GM18507 (cell line): ENCODE measurements at places on chromosomes 3 and 15.

DNA sequence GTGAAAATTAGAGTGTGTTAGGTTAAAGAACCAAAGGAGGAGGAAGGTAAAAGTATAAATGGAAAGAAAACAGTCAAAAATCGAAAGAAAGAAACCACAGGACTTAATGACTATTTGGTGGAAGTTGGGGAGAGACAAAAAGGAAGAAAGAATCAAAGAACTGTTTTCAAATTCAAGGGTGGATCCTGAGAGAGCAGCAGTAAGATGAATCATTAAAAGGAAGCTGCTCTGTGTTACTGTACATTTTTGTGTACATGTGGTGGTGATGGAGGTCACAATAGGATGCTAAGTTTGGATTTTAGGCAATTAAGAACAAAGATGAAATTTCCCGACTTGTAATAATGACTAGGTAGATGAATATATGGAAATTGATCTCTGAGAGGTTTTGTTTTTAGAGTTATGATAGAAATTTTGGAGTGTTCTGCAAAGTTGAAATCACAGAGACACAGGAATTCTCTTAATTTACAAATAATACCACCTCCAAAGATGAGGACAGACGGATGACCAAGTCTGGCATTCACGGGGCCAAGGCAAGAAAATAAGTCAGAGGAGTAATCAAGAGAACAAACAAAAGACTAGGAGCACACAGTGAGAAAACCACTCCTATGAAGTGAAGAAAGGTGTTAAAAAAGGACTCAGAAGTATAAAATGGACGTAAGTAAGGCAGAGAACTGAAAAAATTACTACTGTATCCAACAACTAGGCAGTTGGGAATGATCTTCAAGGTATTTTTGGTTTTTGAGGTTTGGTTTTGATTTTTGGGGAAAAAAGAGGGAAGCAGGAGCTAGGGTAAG is 7.1 kb downstream of the DHX36 start:
- DNase-seq, result no peak

- DNase-seq, result no peak
These were observed 173.6 kb downstream of the KLHL25 start for GRCh38 chr15:85621094-85621493.

DNA sequence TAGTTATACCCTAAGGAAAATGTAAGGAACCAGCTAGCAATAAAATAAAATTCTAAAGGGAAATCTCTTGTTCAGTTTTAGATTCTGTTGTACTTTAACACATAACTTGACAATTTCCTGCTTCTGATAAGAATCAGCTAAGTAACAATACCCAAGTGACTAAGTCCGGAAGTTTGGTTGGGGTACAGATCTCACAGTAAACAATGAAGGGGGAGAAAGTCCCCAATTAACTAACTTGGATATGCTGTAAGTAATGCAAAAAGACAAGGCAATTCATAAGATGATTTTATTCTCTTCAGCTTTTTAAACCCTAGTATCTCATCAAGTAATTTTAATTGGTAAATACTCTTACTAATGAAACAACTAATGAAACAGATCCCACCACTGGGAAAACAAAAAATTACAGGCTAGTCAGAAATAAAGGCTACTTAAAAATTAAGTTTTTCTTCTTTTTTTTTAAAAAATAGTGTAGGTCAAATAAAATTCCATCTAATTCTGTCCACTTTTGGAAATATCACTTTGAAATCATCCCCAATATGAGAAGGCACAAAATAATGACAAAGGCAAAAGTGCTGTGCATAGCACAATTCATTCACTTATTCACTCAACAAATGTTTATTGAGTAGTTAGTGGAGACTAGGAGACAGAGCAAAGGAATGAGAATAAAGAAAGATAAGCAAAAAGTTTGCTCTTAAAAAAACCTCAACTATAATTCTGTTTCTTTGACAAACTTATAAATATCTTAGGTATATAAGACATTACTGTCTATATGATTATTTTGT is 37.8 kb upstream of the IL20RB start:
- no peak for DNase-seq

- no peak for DNase-seq
These were observed 390.4 kb downstream of the SI start for GRCh38 chr3:164687902-164688301.

DNA sequence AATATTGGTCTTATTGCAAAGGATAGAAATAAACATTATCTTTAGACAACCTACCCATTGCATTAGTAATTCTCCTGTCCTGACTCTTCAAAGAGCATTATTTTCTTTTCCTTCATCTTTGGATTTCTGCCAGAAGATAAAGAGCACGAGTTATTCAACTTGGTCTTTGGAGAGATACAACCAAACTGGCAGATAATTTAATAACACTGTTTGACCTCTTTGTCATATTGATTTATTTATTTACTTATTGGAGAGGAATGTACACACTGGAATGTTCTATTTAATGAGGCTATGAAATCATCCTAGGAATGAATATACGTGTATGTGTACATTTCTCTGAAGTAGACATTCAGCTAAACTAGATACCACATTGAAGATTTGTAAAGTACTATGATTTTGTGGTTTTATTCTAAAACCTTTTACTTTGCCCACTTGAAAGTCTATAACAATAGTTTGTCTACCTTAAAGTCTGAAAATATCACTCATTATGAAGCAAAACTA is 462.1 kb downstream of the C3orf38 start:
- no peak for DNase-seq

GRCh38 chr15:58440158-58440910 is 8.5 kb downstream of the LIPC start:
- no peak for DNase-seq

DNA sequence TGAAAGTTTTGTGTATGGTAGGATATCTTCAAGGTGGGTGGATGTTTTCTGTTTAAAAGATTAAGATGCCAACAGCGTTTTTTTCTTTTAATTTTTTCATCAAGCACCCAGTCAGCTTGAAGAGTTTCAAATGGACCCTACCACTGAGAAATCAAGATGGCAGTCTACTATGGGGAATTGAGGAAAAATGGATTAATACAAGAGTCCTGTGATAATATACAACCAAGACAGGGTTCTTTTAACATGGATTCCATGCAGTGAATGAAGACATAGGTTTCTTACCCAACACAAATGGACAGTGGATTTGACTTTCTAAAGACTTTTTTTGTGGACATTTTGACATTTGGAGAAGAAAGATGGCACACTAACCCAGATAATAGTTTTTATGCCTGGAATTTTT is 2.5 kb upstream of the CHD2 start:
- DNase-seq, result no peak

GRCh38 chr3:10845839-10846656 is 30.0 kb downstream of the SLC6A11 start:
- DNase-seq, result no peak

GRCh38 chr3:196754091-196754981 is 14.7 kb downstream of the PAK2 start:
- DNase-seq, result no peak

- no peak for DNase-seq
These were observed 39.8 kb downstream of the THRB start for GRCh38 chr3:24454856-24455255.

- DNase-seq, result no peak
These were observed 173.4 kb downstream of the WNT5A start for GRCh38 chr3:55313666-55314065.

GRCh38 chr3:100107221-100107814 is 7.0 kb downstream of the FILIP1L start:
- no peak for DNase-seq

DNA sequence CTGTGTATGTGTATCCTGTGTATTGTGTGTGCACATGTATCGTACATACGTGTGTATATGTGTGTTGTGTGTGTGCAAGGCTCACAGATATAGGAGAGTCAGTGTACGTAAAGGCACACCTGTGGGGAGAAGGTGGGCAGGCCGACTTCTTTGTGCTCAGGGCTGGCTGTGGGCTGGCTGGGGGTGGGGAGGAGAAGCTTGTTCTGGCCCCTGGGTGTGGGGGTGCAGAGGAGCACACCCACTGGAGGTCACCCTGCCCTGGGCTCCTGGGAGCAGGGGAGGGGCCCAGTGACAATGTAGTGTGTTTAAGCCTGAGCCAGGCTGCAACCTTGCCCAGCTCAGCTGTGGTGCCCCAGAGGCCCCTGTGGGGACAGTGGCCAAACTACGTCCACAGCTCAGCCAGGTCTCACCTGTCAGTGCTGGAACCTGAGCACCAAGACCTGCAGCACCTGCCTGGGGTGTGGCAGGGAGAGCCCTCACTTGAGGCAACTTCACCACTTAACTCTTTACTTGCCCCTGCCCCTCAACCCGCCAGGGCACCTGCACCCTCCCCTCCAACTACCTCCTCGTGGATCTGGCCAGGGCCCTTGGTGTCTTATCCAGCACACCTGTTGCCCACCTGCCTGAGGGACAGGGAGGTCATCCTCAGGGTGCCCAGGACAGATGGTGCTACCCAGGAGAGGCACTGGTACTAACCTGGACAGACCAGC is 2.6 kb upstream of the HHATL start:
- DNase-seq, result no peak

- no peak for DNase-seq
These were observed 720.5 kb upstream of the ALCAM start for GRCh38 chr3:104646196-104646595.

DNA sequence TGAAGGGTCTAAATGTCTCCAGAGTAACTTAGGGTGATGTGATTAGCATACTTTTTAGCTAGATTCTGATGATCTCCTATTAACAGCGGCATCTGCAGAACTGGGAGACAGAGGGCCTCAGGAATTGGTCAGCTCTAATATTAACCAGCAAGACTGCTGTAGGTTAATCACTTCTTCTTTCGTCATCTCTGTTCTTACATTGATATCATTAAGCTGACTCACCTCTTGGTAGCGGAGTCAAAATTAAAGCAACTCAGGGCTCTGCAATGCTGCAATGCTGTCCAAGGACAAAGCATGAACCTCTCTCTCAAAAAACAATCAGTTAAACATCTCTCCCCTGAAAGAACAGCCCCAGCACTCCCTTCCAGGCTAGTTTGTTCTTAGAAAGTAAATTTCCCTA is 57.5 kb upstream of the TRA2B start:
- no peak for DNase-seq

DNA sequence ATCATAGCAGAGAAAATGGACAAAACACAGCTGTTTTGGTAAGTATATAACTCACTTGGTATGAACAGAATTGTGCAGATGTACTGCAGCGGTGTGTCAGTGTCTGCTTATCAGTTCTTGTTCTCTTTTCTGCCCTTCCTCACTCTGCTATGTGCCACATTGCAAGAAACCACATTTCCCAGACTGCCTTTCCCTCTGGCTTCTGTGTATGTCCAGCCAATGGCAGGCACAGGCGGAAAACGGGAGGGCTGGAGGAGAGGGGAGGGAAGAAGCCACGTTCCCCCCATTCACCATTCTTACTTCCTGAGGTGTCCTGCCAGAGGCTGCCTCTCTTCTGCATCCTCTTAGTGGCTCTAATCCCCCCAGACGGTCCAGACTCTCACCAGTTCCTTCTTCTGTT is 15.4 kb downstream of the HHLA2 start:
- DNase-seq, result no peak

GRCh38 chr15:69979262-69979661 is 118.5 kb downstream of the TLE3 start:
- DNase-seq, result peak; percentile 53

- DNase-seq, result no peak
These were observed 133.4 kb upstream of the BHLHE40 start for GRCh38 chr3:4845882-4846281.

- DNase-seq, result no peak
These were observed 34.4 kb downstream of the PRR20G start for GRCh38 chr3:127253491-127253890.

- DNase-seq, result no peak
These were observed 138.5 kb downstream of the NTRK3 start for GRCh38 chr15:88118035-88118434.

DNA sequence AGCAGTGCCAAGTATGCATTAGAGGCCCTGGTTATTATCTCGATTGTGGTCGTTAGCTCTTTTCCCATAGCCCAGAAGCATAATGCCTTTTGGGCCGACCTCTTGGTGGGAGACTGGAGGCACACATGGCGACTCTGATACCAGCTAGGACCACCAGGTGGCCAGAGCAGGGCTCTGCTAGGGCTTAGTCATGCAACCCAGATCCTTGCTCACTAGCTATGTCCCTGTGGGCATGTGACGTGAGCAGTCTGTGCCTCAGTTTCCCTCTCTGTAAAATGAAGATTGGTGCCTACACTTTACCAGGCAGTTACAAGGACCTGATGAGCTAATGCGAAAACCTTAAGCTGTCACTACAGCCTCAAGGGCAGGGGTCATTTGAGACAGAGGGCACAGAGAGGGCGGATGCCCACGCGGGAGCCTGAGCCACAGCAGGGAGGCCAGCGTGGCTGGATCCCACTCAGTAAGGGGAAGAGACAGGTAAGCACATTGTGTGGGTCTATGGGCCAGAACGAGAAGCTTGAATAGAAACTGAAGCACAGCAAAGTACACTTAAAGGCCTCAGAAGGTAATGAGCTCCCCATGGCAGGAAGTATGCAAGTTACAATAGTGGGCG is 8.8 kb downstream of the KLF15 start:
- no peak for DNase-seq

DNA sequence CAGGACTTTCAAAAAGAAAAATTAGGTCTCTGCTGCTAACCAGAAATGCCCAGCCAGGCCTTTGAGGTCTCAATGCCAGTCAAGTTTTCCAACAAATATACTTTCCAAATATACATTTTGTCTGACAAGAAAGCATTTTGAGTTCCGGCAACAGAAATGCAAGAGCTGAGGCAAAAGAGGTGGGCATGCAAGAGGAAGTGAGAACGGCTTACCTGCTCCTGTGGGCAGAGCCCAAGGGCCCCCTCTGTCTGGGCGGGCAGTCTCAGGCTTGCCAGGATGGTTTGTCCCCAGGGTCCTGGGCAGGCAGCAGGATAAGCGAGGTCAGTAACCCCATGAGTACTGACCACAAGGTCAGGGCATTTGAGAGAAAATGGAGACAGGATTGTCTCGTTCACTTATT is 136.1 kb upstream of the TOPAZ1 start:
- DNase-seq, result no peak

GRCh38 chr3:37338500-37338899 is 164.1 kb upstream of the LRRFIP2 start:
- no peak for DNase-seq

GRCh38 chr3:13538520-13539291 is 10.2 kb upstream of the FBLN2 start:
- no peak for DNase-seq

DNA sequence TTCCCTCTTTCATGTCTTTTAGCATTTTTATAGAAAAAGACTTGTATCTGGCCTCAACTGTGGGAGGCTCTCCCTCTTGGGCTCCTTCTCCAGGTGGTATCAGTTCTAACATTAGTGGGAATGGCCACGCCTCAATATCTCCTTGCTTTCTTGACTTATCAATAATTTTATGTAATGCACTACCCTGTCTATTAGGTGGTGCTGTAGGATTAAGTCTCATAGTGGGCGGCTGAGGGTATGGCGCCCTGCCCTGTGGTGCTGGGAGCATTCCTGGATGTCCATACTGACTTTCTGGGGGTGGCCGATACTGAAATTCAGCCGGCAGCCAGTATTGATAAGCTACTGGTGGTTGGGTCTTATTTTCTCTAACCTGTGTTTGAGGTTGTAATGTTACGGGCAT is 8.7 kb upstream of the RPUSD3 start:
- DNase-seq, result no peak

DNA sequence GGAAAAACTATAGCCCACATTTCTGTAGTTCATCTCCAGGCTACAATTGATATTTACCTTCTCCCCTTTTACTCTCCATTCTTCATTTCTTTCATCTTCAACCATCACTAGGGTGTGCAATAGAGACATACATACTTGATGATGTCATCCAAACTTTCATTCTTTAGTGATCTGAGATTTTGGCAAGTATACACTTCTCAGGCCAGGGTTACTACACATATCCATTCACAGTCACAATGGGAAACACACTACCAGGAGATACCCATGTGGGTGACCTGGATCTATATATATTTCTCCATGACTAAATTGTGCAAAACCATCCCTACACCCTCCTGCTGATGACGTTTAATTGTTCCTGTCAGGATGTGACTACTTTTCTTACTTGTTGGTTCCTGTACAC is 769.5 kb upstream of the DPPA4 start:
- DNase-seq, result no peak
